ENCODE measurements at places on chromosomes 5 and 9. TPM values are rescaled to one million over a fixed set of nuclear protein-coding genes. Genes with fewer than 3 reads are reported as not detected.

- H3K27ac ChIP-seq, result no peak overlapping the region
- no peak overlapping the region for H3K4me3 ChIP-seq
- no peaks in the 10 kb centered on the region for H3K4me1 ChIP-seq
- no peaks in the 10 kb centered on the region for H3K36me3 ChIP-seq
Observed at GRCh38 chr5:89260254-89260653, 377.3 kb upstream of the MEF2C start.

- no peaks in the 10 kb centered on the region for H3K27me3 ChIP-seq
- H3K4me3 ChIP-seq, result no peak overlapping the region
- no peak overlapping the region for H3K27ac ChIP-seq
Observed at GRCh38 chr5:10712574-10713366, 48.3 kb downstream of the DAP start.

- H3K27ac ChIP-seq, result no peak overlapping the region
- no peaks in the 10 kb centered on the region for H3K36me3 ChIP-seq
- no peak for DNase-seq
Observed at GRCh38 chr9:137956688-137957385, 79.3 kb downstream of the CACNA1B start.

DNA sequence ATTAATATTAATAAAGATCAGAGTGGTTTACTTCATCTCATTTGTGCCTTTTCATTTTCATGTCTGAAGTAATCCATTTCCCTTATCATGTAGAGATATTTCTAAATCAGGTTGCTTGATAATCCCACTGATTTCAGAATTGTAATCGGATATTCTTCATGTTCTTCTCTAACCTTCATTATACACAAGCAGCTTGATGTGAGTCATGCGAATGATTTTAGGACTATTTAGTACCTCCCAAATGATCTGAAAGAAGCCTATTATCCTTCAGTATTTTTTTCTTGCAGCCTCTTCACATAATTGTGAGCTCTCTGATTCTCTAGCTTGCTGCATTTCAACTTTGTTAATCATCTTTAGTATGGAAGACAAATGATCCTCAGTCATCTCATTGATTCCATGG is 182.0 kb downstream of the GIN1 start:
- H3K27me3 ChIP-seq, result no peaks in the 10 kb centered on the region
- H3K27ac ChIP-seq, result no peak overlapping the region
- H3K4me1 ChIP-seq, result no peaks in the 10 kb centered on the region

- H3K4me1 ChIP-seq, result no peaks in the 10 kb centered on the region
- H3K4me3 ChIP-seq, result no peak overlapping the region
- no peaks in the 10 kb centered on the region for H3K36me3 ChIP-seq
- no peak for DNase-seq
Observed at GRCh38 chr9:10999646-11000045, 386.8 kb upstream of the PTPRD start.

- no peak overlapping the region for H3K27ac ChIP-seq
- H3K4me3 ChIP-seq, result no peak overlapping the region
- no peaks in the 10 kb centered on the region for H3K27me3 ChIP-seq
- no peaks in the 10 kb centered on the region for H3K36me3 ChIP-seq
Observed at GRCh38 chr9:15116130-15116580, 190.9 kb downstream of the TTC39B start.

- no peak overlapping the region for H3K4me3 ChIP-seq
- no peaks in the 10 kb centered on the region for H3K27me3 ChIP-seq
- DNase-seq, result no peak
- H3K4me1 ChIP-seq, result no peaks in the 10 kb centered on the region
Observed at GRCh38 chr5:39755452-39755851, 330.7 kb upstream of the DAB2 start.

- H3K4me1 ChIP-seq, result no peaks in the 10 kb centered on the region
- DNase-seq, result no peak
- no peak overlapping the region for H3K4me3 ChIP-seq
Observed at GRCh38 chr5:73952872-73953271, 326.9 kb downstream of the ARHGEF28 start.

DNA sequence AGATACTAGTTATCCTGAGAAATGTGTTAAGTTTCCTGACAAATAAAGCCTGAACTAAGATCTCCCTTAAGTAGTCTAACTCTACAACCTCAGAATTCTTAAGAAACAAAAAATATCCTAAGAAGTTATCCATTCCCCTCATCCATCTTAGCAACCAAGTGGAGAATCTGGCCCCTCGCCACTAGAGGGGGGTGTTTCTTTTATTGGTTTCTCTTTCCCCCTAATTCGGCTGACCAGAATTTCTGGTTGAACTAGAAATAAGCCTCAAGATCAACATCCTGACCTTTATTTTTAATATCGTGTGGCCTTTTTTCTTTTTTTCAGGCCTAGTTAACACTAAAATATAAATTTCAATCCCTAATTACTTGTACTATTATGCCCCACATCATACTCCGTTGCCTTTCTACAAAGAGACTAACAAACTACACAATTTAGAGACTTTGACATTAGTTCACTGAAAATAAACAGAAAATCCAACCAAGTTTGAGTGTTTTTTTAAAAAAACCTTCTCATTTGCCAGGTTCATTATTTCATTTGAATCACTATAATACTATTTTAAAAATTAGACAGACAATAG is 14.3 kb upstream of the NR4A3 start:
- no peaks in the 10 kb centered on the region for H3K27me3 ChIP-seq
- no peak overlapping the region for H3K27ac ChIP-seq
- peak; percentile 87 for DNase-seq

DNA sequence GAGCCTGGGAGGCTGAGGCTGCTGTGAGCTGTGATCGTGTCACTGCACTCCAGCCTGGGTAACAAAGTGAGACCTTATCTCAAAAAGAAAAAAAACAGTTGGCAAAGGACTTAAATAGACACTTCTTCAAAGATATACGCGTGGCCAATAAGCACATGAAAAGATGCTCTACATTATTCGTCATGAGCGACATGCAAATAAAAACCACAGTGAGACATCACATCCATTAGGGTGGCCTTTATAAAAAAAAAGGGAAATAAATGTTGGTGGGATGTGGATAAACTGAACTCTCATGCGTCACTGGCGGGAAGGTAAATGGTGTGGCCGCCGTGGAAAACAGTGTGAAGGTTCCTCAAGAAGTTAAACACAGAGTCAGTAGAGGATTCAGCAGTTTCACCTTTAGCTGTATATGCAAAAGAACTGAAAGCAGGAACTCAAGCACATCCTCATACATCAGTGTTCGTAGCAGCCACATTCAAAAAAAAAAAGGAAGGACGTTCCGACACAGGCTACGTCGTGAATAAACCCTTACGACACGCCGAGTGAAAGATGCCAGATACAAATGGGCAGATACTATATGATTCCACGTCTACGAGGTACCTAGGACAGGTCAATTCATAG is 24.5 kb upstream of the NRARP start:
- H3K4me3 ChIP-seq, result no peak overlapping the region
- peaks cover 9% of the 10 kb centered on the region for H3K4me1 ChIP-seq
- peak; percentile 42 for DNase-seq
- H3K27me3 ChIP-seq, result peaks cover 4% of the 10 kb centered on the region

DNA sequence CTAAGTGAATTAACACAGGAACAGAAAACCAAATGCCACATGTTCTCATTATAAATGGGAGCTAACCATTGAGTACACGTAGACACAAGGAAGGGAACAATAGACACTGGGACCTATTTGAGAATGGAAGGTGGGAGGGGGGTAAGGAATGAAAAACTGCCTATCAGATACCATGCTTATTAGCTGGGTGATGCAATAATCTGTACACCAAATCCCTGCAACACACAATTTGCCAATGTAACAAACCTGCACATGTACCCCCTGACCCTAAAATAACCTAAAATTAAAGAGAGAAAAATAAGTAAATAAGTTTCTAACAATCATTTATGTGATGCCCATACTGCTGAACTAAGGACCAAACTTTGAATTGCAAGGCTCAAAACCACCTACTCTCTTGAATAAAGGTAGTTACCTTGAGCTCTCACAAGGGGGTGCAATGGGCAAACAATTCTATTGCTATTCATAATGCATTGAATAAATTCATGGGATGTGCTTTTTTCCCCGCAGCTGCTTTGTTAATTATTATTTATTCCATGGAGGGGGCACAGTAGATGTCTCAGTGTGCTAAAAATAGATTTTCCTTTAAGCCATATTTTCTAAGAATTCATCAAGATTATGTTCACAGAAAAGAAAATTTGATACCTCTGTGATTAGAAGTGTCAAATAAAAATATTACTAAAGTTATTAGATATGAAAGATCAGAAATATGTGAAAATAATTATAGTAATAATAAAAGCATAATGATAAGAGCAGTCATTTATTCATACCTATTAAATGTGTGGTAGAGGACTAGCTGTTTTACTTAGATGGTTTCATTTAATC is 76.2 kb upstream of the PTPN3 start:
- H3K4me1 ChIP-seq, result no peaks in the 10 kb centered on the region
- no peak overlapping the region for H3K4me3 ChIP-seq
- H3K36me3 ChIP-seq, result no peaks in the 10 kb centered on the region
- H3K27ac ChIP-seq, result no peak overlapping the region
- peak; percentile 33 for DNase-seq

- no peaks in the 10 kb centered on the region for H3K27me3 ChIP-seq
- H3K4me1 ChIP-seq, result no peaks in the 10 kb centered on the region
- H3K4me3 ChIP-seq, result no peak overlapping the region
- no peaks in the 10 kb centered on the region for H3K36me3 ChIP-seq
- no peak overlapping the region for H3K27ac ChIP-seq
Observed at GRCh38 chr9:10265153-10265631, 347.6 kb downstream of the PTPRD start.

DNA sequence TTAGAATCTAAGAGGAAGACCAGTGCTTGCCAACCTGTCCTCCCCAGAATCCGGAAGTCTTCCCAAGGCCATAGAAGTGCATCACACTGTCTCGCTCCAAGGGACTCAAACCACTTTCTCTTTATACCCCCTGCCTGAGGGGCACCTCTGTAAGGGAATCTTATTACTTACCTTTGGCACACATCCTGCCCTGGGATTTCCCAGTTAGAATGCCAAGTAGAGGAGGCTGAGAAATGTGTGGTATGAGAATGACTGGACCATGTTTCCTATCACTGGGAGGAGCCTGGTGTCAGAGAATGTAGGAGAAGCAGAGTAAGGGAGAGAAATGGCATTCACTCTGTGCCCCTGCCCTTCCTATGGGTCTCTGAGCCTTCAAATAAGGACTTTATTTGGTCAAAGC is 85.8 kb downstream of the AOPEP start:
- DNase-seq, result no peak
- no peak overlapping the region for H3K4me3 ChIP-seq
- no peaks in the 10 kb centered on the region for H3K27me3 ChIP-seq
- peaks cover 3% of the 10 kb centered on the region for H3K36me3 ChIP-seq

DNA sequence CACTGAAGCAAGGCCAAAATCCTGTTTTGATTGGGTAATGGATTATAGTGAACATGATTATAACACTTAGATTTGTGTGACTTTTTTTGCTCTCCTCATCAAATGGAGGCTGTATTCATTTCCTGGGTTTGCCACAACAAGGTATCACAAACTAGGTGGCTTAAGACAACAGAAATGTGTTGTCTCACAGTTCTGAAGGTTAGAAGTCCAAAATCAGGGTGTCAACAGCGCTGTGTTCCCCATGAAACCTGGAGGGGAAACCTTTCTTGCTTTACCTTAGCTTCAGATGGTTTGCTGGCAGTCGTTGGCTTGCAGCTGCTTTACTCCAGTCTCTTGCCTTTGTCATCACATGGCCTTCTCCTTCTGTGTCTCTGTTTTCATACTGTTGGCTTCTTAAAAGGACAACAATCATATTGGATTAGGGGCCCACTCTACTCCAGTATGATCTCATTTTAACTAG is 32.4 kb downstream of the CDC42SE2 start:
- H3K27me3 ChIP-seq, result no peaks in the 10 kb centered on the region
- peak overlapping the region; percentile 41 for H3K27ac ChIP-seq
- no peak for DNase-seq

DNA sequence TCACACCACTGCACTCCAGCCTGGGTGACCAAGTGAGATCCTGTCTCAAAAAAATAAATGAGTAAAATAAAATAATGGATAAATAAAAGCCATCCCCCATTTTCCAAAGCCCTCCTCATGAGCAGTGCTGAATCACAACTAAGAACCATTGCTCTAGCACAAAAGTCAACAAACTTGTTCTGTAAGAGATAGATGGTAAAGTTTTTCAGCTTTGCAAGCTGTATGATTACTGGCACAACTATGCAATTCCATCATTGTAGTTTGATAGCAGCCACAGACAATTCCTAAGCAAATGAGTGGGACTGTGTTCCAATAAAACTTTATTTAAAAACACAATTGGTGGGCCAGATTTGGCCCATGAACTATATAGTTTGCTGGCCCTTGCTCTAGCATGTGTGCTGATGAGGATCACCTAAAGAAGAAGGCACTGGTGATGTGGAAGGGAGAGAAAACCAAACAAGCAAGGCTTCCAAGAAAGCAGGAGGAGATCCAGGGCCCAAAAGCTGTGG is 64.6 kb downstream of the NEURL1B start:
- H3K36me3 ChIP-seq, result no peaks in the 10 kb centered on the region
- H3K4me3 ChIP-seq, result no peak overlapping the region
- H3K27me3 ChIP-seq, result peaks cover 6% of the 10 kb centered on the region
- H3K4me1 ChIP-seq, result peaks cover 13% of the 10 kb centered on the region
- no peak overlapping the region for H3K27ac ChIP-seq

Gene PRKACG
- not detected for total RNA-seq

Gene IL9
- total RNA-seq, result not detected

Gene LHFPL2
- 1.00 TPM for total RNA-seq

Gene RNF183
- not detected for total RNA-seq

Gene SPINK6
- total RNA-seq, result not detected

Gene GPR150
- total RNA-seq, result 0.89 TPM

Gene UBAP1
- total RNA-seq, result 43.6 TPM

Gene PAPPA
- not detected for total RNA-seq

Gene SLC34A3
- not detected for total RNA-seq
